ENCODE measurements at places on chromosomes 1 and 21.

DNA sequence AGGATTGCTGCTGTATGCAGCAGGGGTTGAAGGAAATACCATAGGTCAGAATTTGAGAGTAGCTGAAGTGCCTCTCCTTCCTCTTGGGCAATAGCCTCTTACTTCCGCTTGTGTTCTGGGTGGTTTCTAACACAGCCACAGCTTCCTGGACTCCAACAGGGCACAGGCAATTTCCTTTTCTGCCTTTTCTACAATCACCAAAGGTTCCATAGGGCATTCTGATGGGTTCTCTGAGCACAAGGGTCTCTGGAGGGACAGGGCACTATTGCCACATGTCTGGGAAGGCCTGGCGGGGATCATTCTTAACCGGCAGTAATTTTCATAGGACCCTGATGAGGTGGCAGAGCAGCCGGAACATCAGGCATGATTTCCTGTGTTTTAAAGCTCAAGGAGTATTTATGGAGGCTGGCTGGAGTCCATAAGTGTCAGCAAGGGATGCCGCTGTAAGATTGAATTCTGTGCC is 5.5 kb upstream of the AGTRAP start:
- DNase-seq: peak; percentile 96

DNA sequence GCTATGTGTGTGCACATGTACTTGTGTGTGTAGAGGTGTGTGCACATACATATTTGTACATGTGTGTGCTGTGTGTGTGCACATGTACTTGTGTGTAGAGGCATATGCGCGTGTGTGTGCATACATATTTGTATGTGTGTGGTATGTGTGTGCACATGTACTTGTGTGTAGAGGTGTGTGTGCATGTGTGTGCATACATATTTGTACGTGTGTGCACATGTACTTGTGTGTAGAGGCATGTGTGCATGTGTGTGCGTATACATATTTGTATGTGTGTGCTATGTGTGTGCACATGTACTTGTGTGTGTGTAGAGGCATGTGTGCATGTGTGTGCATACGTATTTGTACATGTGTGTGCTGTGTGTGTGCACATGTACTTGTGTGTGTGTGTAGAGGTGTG is 291.9 kb downstream of the AJAP1 start:
- DNase-seq: no peak

DNA sequence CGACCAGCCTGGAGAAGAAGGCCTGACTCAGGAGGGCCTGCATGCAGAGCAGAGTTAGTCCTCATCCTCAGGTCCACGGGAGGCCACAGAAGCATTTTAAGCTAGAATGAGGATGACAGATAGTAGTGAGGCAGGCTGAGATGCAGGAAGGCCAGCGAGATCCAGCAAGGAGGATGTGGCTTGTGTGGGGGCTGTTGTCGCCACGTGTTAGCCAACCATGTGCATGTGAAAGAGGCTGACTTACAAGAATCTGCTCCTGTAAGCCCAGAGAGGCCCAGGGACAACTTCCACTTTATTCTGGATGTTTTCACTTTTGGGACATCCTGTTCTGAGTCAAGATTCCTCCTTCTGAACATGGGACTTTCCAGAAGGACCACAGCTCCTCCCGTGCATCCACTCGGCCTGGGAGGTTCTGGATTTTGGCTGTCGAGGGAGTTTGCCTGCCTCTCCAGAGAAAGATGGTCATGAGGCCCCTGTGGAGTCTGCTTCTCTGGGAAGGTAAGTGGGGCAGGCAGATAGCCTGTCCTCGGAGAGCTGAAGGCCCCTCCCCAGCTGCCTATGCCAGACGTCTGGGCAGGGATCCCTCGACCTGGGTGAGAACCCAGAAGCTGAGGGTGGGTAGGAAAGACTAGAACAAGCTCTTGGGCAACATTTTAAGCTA is at the start of gene SLAMF8:
Gene SLAMF8, plus strand, starts transcription at position 433 of the 661 bp plus-strand sequence. Its CDS starts 26 bp downstream, at position 459.
- peak; percentile 85 for DNase-seq

DNA sequence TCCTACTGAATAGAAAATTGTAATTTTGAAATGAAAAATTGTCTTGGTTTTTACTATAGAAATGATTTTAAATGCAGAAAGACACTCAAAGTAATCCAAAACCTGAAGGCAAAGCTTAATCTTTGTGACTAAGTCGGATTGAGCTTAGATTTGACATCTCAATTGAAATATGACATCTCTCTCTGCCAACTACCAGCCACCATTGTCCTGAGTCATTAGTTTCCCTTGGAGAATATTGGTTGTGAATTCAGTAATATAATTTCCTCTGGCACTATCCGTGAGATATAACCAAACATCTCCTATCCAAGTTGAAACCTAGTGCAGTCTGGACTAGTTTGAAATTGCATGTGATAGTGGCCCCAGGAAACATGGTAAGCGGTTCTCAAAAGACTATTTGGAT is 37.1 kb downstream of the PLA2G4A start:
- DNase-seq: no peak

DNA sequence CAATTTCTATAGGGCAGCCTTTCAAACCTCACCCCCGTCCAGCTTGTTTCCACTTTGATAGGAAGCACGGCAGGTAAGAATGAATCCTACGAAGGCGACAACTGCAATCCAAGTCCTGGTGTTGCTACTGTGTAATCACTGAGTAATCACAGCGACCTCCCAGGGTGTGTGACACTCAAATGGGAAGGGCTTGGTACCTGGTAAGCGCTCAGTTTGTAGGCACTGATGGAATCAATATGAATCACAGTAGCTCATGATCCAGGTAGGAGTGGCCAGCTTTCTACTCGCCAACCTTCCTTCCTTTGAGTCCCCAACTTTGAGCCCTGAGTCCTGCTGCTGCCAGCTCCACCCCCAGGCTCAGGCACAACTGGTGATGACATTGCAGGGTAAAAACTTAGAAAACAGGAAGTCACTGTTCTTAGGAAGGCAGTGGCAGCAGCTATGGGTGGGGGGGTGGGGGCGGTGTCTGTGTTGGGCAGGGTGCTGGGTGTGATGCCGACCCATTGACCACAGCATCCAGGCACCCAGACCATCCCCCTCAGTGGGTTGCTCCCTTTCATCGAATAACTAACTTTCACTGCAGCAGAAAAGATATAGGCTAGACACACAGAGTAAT is 70.7 kb downstream of the CD247 start:
- DNase-seq: peak; percentile 80

- DNase-seq: no peak
These were observed 60.4 kb downstream of the CAPN2 start for GRCh38 chr1:223772771-223773160.

DNA sequence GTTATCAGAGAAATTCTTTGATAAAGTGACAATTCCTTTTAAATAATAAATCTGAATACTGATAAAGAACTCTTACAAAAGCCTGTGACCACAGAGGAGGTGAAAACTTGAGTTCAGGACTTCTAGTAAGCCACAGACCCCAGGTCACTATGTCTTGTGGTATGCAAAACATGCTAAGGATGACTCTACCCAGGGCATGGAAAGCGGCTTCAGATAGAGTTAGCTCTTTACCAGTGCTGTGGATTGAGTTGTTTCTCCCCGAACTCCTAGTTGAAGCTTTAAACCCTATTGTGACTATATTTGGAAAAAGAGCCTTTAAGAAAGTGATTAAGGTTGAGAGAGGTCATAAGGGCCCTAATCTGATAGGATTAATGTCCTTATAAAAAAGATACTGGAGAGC is 42.3 kb downstream of the HLX start:
- DNase-seq: no peak

- DNase-seq: no peak
These were observed 61.6 kb downstream of the DHRS3 start for GRCh38 chr1:12556368-12556930.

DNA sequence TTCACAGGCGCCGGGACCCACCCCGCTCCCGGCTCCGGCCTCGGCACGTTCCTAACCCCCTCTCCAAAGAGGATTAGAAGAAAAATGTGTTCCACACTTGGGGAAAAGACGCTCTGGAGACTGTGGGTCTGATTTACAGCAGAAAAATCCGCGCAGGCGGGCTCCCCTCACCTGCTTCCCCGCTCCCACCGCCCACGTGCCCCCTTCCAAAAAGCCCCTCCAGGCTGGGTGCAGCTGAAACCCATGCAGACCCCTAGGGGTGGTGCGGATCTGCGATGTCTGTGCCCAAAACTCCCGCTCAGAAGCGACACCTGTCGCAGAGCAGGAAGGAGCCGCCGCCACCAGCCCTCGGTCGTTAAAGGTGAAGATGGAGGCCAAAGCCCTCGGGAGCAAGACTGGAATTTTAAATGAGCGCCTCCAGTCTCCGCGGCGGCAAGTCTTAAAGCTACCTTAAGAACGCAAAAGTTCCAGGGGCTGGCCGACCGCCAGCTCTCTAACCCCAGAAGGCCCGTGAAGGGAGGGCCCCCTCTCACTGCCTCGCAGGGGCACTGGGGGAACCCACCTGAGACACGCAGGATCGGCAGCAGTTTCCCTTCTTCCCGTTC is 688 bp upstream of the CHD5 start:
- DNase-seq: no peak

GRCh38 chr1:23366598-23366997 is 3.0 kb downstream of the ZNF436 start:
- no peak for DNase-seq

DNA sequence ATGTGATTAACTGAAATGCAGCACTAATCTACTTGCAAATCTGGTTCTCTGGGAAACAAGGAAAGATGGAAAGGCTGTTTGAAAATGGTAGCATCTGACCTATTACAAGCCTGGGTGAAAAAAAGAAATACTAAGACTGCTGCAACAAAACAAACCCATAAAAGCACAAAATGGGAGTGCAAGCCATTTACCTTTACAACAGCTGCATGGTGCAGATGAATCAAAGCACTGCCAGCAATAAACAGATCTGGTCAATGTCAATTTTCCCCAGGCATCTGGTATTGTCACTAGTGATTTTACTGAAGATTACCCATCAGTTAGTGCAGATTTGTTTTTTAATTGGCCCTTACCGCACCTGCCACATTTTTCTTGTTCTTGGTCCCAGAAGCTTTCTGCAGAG is 1341.7 kb downstream of the PLA2G4A start:
- no peak for DNase-seq

- DNase-seq: no peak
These were observed 9.5 kb downstream of the ATP1B1 start for GRCh38 chr1:169115891-169116585.

DNA sequence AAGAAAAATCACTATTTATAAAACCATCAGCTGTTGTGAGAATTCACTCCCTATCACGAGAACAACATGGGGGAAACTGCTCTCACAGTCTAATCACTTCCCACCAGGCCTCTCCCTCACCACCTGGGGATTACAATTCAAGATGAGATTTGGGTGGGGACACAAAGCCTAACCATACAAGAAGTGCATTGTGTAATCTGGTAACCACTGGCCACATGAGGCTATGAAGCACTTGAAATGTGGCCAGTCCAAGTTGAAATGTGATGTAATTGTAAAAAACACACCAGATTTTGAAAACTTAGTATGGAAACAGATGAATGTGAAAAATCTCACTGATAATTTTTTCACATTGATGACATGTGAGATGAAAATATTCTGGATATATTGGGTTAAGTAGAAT is 293.8 kb downstream of the TTLL7 start:
- peak; percentile 1 for DNase-seq

DNA sequence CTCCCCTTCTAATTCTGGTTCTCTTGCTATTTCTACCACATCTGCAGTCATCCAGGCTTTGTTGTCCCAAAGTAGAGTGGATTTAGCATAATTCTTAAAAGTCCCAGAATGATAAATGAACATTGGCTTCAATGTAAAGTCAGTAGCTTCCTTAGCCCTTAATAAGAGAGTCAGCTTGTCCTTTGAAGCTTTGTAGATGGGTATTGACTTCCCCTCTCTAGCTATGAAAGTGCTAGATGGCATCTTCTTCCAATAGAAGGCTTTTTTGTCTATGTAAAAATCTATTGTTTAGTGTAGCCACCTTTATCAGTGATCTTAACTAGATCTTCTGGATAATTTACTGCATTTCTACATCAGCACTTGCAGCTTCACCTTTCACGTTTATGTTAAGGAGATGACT is 181.4 kb upstream of the B3GALT2 start:
- DNase-seq: no peak

GRCh38 chr1:59903141-59903754 is 23.3 kb downstream of the CYP2J2 start:
- DNase-seq: peak; percentile 31

DNA sequence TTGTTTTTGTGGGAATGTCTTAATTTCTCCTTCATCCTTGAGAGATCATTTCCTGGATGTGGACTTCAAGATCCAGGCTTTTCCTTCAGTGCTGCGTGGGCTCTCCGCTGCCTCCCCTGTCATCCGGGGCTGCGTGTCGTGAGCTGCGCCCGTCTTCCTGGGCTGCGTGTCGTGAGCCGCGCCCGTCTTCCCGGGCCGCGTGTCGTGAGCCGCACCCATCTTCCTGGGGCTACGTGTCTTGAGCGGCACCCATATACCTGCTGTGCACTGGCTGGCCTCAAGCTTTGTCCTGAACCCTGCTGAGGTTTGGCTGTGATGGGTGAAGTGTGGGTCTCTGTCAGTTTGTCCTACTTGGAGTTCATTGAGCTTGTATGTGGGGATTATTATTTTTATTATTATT is 55.1 kb downstream of the PCNT start:
- no peak for DNase-seq

- no peak for DNase-seq
These were observed 26.5 kb upstream of the SAMD11 start for GRCh38 chr1:897226-897625.

- DNase-seq: no peak
These were observed 921 bp upstream of the ASCL5 start for GRCh38 chr1:201127755-201128455.

GRCh38 chr1:15678578-15678977 is 5.5 kb upstream of the PLEKHM2 start:
- DNase-seq: peak; percentile 54

GRCh38 chr1:215761446-215761845 is 194.3 kb downstream of the KCTD3 start:
- no peak for DNase-seq

GRCh38 chr21:42737951-42738590 is 84.7 kb downstream of the PDE9A start:
- DNase-seq: peak; percentile 79

DNA sequence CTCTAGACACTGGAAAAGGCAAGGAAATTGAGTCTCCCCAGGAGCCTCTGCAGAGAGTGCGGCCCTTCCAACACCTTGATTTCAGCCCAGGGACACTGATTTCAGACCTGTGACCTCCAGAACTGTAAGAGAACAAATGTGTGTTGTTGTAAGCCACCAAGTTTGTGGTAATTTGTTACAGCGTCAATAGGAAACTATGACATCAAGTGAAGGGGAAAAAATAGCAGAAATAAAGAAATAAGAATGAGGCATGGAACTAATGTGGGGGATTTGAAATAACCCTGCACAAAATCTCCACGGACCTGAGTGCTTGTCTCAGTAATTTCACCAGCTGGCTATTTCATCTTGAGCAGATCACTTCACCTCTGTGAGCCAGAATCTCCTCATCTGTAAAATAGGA is 227.8 kb upstream of the JUN start:
- no peak for DNase-seq
